ENCODE measurements at places on chromosomes 7 and 10.

GRCh38 chr7:123054357-123055133 is 59.0 kb upstream of the TAS2R16 start:
- no peak for DNase-seq

- DNase-seq: no peak
Measured at GRCh38 chr10:37865264-37865663, 7.9 kb upstream of the ZNF248 start.

DNA sequence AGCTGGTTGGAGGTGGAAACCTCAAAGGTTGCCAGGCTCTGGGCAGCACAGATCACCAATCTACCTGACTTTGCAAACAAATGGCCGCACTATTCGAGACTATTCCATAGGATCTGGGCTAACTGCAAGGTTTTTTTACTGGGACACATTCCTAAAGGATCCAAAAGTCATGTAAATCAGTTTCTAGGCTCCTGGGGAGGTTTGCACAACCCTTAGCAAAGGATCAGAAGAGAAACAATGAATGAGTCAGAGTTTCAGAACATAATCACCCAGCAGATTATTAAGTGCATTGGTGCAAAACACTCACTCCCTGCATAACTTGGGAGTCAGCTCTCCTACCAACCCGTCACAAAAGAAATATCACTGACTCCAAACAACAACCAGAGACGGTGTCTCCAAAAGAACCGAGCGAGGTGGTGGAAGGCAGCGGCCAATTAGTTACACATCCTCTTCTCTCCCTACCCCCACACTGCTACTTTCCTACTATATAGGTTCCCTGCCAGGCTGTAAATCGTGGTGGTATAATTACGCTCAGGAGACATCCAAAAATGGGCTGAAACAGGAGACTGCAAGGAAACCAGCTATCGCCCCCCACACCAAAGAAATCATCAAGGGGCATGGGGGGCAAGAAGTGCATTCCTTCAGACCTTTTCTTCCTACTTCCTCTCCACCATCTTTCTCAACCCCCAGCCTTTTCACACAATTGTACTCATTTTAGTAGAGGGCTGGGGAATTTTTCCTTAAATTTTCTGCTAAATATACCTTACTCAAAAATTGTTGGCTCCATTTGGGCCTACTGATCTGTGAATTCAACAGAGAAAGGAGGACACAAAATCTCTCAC is 3.2 kb downstream of the UBE2H start:
- peak; percentile 27 for DNase-seq

GRCh38 chr7:23618241-23618640 is 21.1 kb downstream of the CCDC126 start:
- DNase-seq: no peak

GRCh38 chr10:99784727-99785441 is 2.4 kb downstream of the ABCC2 start:
- no peak for DNase-seq

DNA sequence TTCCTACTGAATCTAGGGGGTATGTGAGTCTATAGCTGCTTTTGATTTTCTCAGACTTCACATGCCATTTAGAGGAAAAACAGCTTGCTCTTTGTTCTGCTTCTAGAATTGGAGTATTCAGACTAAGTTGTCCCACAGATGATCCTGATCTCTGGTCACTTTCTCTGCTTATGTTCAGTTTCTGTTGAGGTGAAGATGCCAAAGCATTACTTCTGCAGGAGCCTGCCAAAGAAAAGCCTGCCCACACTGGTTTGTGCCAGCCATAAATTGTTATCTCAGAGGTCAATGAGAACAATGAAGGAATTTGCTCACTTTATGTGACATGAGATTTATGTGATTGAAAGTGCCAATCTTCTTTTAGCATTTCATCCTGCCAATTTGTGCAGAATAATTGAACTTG is 163.6 kb downstream of the CDK14 start:
- no peak for DNase-seq

- no peak for DNase-seq
Measured at GRCh38 chr10:80070057-80070456, 8.4 kb upstream of the TMEM254 start.

GRCh38 chr7:113775401-113775800 is 143.4 kb downstream of the PPP1R3A start:
- no peak for DNase-seq

GRCh38 chr7:129898502-129899160 is 54.1 kb downstream of the UBE2H start:
- no peak for DNase-seq

DNA sequence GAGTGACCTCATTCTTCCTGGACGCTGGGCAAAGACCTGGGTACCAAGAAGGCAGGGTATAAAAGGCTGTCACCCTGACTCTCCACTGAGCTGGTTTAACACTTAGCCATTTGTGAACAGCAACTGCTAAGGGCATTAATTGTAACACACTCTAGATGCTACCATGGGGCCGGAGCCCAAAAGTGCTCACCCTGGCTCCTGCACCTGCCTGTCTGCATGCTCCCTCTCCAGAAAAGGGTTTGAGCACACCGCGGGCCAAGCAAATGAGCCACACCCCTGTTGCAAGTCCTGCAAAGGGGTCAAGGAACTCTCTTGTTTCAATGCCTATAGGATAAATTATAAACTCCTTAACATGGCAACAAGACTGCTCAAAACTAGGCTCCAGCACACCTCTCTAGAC is 114.8 kb downstream of the TEX36 start:
- no peak for DNase-seq

DNA sequence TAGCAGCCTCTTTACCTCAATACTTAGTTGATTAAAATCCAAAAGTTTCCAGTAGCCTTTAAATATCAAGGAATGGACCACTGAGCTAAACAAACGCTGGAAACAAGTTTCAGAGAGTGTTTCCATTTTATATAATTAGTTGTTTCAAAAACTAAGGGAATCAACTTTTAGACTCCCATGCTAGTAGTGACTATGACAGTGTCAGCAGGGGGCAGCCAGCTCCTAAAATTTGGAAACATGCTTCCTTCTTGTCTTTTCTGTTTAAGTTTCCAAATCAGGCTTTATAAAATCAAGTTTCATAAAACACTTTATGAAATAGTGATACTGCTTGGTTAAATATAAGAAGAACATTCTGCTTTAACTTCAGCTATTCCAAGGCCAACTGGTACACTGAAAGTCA is 138.2 kb upstream of the TMEM229A start:
- no peak for DNase-seq

- DNase-seq: no peak
Measured at GRCh38 chr7:26348234-26348851, 56.7 kb downstream of the SNX10 start.

GRCh38 chr7:3164380-3164792 is 120.7 kb upstream of the CARD11 start:
- DNase-seq: no peak

GRCh38 chr7:55524558-55525310 is 47.6 kb downstream of the VOPP1 start:
- no peak for DNase-seq

DNA sequence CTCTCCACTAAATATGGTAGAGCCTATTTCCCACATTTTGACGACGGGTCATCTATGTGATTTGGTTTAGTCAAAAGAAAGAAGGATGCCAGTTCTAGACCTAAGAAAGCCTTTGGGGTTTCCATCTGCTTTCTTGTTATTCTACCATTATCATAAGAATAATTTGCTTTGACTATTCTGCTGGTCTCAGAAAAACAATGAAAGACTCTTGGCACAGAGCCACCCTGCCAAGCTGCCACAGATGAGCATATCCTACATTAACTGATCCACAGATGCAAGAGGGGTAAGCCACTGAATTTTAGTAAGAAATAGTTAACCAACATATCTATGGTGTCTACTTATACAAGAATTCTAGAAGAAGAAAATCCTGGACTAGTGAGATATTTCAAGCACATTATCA is 158.6 kb upstream of the MAGI2 start:
- DNase-seq: no peak

GRCh38 chr10:6027929-6028328 is 34.2 kb downstream of the IL2RA start:
- DNase-seq: no peak

- no peak for DNase-seq
Measured at GRCh38 chr10:75955973-75956502, 524.6 kb downstream of the LRMDA start.

DNA sequence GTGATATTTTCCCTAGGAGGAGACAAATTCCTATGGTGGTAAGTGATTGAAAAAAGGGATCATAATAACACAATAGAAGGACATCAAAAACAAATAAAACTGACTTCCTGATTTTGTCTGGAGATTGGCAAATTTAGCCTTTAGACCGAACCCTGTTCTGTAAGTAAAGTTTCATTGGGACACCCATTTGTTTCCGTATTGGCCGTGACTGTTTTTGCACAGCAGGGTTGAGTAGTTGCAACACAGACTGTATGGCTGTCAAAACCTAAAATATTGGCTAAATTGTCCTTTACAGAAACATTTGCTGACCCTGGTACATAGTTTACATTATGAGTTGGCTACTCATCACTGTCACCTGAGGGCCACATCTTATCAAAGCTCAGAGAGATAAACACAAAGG is 168.6 kb downstream of the PRKCQ start:
- DNase-seq: no peak

GRCh38 chr7:124566583-124566982 is 199.0 kb downstream of the GPR37 start:
- DNase-seq: no peak

GRCh38 chr7:157271991-157272324 is 64.8 kb upstream of the DNAJB6 start:
- DNase-seq: no peak

GRCh38 chr10:30387646-30388243 is 38.7 kb upstream of the MTPAP start:
- DNase-seq: no peak

DNA sequence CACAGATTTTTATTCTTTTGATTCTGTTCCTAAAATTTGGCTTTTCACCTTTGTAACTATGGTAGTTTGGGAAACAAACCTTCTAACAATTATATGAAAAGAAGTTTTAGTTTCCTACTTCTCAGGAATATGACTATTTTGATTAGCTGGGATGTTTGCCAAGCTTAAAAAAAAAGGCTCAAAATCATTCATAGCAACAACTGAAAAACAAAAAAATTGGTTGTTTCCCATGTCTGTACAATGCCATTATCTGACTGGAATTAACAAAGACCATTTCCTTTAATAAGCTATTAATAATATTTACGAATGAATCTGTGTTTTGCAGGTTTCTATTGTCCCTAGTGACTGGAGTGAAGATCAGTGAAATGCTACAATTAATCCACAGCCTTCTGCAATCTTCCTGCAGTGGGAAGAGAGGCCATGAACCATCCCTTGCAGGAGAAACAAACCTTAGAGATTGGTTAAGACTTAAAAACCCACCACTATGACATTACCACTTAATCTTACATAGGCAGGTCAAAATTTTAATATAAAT is 4.2 kb downstream of the PURB start:
- no peak for DNase-seq

GRCh38 chr10:7817984-7818294 is 366 bp upstream of the TAF3 start:
- DNase-seq: no peak

DNA sequence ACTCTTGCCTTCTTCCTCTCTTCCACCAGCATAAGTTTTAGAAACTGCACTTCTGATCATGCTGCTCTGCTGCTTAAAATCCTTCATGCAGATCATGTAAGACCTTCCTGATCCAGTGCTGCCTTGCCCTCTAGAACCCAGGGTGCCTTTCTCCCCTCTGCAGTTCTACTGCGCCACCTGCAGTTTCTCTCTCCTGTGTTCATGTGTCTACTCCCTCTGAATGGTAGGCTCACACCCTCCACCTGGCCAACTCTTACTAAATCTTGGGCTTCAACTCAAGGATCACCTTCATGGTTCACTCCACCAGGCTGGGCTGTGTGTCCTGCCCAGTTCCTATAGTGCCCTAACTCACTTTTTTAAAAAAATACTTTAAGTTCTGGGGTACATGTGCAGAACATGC is 174.6 kb upstream of the ITGB1 start:
- no peak for DNase-seq

GRCh38 chr10:47441938-47442337 is 42.0 kb downstream of the ANXA8 start:
- no peak for DNase-seq

GRCh38 chr7:3120513-3120912 is 76.8 kb upstream of the CARD11 start:
- DNase-seq: no peak

- no peak for DNase-seq
Measured at GRCh38 chr7:131067220-131067619, 260.5 kb upstream of the MKLN1 start.

DNA sequence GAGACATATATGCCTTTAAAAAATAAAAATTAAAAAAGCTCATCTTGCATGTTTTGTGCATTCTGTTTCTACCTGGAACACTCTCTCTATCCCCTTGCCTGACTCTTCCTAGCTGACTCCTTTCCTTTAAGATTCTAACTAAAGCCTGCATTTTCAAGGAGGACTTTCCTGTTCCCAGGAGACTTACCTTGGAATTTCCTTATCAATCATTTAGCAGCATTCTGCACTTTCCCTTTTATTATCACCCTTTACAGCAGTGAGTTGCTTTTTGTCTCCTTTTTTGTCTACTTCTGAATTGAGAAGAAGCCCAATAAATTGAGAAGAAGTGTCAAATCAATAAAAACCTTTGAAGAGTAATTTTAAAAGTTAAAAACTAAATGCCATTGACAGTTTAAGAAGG is 142.2 kb upstream of the TMEM196 start:
- DNase-seq: no peak

Measured in stimulated activated naive CD8-positive, alpha-beta T cell treated with anti-CD3 and anti-CD28 coated beads, Interleukin-15, amount 100 ng/mL, for 72 hours (primary cell).